Adipose tissue (tissue), 3 donors: ENCODE measurements at places on chromosomes 2 and 18. TPM values are rescaled to one million over a fixed set of nuclear protein-coding genes. Genes with fewer than 3 reads are reported as not detected.

UGT1A9 gene
- polyA plus RNA-seq = not detected

LIMS3 gene
- polyA plus RNA-seq = 0.78 TPM

TACR1 gene
- 1.2 TPM for polyA plus RNA-seq

HOXD8 gene
- polyA plus RNA-seq = 6.3 TPM

DYNC1I2 gene
- polyA plus RNA-seq = 49.1 TPM

GKN2 gene
- 0.41 TPM for polyA plus RNA-seq
